ENCODE measurements at places on chromosomes 11 and 22.

GRCh38 chr11:2736577-2737225, 36.9 kb upstream of the KCNQ1OT1 start:
- DNase-seq = no peak

DNA sequence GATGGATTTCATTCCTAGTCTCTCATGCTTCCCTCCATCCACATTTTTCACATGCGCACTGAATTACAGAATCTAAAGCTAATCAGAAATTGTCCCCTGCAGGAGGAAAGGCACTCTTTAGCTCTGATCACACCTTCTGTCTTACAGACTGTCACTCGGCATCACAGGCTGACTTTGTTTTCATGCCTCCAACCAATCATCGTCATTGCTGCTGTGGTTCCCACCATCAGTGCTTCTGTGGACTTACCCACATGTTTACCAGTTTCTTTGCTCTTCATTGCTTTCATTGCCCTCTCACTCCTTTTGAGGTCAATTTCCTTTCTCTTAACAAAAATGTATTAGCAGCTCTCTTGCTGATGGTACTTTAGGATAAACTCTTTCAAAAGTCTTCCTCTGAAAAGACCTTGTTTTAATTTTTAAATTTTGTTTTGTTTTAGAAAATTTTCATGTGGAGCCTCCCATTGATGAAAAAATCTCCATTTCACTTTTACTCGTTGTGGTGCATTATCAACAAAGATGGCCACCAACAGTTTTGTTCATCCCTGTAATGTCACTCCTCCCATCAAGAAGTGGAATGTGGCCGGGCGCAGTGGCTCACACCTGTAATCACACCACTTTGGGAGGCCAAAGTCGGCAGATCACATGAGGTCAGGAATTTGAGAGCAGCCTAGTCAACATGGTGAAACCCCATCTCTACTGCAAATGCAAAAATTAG, 20.2 kb upstream of the TREH start:
- DNase-seq = no peak

GRCh38 chr22:45155050-45155840, 8.5 kb upstream of the NUP50 start:
- no peak for DNase-seq

GRCh38 chr22:36331306-36331911, 56.4 kb downstream of the MYH9 start:
- DNase-seq = peak; percentile 95

GRCh38 chr11:50088231-50088630, 55.6 kb downstream of the OR4C45 start:
- DNase-seq = no peak

DNA sequence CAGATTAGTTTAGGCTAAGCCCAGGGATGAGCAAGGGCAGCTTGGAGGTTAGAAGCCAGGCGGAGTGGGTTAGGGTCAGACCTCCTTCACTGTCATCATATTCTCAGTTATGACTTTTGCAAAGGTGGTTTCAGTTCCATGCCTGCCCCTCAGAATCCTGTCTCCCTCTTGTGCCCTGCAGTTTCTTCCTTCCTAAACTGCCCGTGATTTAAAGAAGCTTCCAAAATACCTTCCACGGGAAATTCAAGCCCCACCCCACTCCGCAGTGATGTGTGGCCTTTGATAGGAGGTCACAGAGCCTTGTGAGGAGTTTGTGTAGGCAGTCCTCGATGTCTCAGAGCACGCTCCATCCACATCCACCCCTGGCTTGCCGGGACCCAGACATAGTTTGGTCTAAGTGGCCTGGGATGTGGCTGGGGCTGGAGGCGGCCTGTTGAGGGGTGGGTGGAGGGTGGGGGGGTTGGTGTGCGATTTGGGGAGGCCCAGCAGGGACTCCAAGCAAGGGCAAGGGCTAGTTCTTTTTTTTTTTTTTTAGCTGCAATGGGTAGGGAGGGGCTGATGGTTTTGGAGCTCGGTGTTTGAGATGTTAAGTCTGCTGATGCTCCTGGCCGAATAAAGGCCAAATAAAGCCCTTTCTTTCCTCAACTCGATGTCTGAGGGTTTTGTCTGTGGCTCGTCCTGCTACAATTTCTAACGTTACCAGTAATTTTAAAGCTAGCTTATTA, 1.6 kb upstream of the IFITM1 start:
- DNase-seq = no peak

DNA sequence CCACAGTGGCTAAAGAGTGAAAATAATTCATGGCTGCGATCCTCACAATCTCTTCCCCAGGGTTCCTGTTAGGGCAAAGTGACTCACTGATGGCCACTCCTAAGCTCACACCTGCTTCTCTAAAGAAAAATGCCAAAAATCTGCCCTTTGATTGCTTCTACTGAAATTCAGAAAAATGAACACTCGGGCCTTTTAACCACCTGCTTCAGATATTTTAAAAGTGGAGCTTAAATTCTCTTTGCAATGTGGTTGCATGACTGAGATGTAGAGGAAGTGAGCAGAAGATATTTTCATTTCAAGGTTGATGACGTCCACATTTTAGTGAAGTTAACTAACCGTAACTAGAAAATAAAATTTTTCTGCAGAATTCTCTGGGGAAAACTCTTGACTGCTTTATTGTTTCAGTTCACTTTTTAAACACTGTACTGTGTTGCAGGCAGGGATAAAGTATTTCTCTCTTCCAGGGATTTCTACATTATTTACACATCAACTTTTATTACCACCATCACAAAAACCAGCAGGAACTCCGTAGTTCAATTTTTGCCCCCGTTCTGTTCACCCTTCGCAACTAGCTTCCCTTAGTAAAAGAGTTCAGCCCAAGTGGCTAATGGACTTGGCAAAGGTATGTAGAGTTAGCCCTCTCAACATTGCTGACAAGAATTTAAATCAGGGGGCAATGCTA, 8.5 kb downstream of the RAB30 start:
- no peak for DNase-seq

- DNase-seq = no peak
Observed at GRCh38 chr11:116707746-116708145, 65.0 kb downstream of the BUD13 start.

GRCh38 chr11:20881328-20882079, 212.1 kb downstream of the NELL1 start:
- DNase-seq = no peak

DNA sequence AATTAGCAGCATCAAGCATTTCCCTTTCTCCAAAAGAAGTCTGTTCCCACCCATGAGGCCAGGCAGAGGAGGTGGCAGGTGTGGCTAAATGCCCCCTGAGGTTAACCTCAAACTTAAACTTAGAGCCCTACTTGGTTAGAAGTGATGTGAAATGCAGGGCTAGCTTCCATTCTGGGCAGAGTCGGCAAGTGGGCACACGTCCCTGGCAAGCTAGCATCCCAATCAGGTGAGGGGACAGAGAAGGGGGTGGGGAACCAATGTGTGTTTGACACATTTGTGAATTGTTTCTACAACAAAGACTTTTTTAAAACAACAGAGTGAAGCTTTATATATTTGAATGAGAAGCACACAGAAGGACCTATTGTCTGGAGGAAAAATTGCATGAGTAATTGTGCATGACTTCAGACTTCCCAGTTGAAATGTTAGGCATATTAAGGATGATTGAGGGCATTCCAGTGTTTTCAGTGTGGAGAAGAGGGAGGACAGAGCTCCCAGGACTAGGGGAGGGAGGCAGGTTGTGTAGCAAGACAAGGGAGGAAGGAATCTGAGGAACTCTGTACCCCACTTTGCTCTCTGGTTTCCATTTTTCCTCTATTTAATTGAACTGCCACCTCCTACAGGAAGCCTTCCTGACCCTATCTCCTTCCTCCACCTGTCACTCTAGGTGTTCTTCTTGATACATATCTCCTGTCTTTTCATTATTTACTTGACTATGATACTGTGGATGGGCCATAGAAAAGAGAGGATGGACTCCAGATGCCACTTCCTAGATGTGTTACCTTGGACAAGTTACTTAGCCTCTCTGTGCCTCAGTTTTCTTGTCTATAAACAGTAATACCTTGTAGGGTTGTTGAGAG, 83.3 kb upstream of the PICALM start:
- DNase-seq = no peak
